Effector CD8-positive, alpha-beta T cell (primary cell): ENCODE measurements at places on chromosomes 16 and 17.

- DNase-seq, result no peak
Measured at GRCh38 chr17:3656755-3657587, 11.4 kb downstream of the TAX1BP3 start.

- no peak for DNase-seq
Measured at GRCh38 chr17:44424828-44425461, 35.5 kb upstream of the ITGA2B start.

GRCh38 chr17:77191244-77191643 is 50.5 kb downstream of the SEC14L1 start:
- no peak for DNase-seq

DNA sequence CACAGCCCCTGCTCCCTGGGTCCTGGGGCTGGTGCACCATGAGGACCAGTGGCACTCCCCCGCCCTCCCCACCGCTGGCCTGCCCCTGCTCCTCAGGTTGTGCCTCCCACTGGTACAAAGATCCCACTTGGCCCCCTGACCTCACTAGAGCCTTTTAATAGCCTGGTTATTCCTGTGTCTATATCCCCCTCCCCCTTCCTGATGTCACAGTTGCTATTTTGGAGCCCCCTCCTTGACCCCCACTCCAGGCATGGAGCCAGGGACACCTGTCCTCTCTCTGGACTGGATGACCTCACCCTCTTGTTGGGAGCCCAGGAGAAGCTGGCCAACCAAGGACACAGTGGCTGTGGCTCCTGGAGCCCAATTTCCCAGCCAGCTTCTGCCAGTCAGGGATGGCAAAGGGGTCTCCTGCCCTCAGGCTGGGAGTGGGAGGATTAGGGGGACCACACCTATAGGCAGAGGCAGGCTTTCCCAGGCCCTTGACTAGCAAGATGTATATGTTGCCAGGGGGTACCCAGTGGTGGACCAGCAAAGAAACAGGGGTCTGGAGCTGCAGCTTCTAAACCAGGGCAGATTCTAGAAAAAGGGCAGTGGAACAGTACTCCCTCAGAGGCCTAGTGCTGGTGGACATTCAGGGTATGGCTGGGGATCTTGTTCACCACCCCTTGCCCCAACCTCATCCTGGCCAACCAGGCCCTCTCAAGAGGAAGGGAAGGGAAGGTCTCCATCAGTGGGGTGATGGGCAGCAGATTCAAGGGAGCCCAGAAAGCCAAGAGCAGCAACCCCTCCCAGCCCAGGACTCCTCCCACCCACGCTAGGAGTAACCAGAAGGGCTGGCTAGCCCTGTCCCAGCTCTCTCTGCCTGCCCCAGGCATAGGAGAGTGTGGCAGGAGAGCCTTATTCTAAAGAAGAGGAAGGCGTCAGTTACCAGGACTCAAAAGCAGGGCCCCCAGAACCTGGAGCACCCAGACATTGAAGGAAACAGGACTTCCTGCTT is 10.9 kb downstream of the HDAC5 start:
- DNase-seq, result no peak

DNA sequence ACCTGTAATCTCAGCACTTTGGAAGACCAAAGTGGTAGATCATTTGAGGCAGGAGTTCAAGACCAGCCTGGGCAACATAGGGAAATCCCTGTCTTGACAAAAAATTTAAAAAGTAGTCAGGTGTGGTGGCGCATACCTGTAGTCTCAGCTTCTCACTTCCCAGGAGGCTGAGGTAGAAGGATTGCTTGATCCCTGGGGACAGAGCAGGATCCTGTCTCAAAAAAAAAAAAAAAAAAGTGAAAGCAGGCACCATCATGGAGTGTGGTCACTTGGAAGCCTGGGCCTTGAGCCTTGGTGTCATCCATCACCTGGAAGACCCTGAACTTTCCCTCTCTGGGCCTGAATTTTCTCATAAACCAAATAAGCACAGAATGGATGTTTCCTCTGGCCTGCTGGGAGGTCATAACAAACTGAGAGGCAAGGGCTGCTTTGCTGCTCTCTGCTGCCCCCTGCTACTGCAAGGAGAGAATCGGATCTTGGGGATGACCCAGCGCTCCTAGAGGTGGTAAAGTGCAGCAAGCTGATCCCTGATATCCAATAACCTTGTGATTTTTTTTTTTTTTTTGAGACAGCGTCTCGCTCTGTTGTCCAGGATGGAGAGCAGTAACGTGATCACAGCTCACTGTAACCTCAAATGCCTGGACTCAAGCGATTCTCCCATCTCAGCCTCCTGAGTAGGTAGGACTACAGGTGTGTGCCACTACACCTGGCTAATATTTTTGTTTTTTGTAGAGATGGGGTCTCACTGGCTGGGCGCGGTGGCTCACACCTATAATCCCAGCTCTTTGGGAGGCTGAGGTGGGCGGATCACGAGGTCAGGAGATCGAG is 75.9 kb upstream of the RNU2-1 start:
- DNase-seq, result no peak

GRCh38 chr17:78802459-78802858 is 20.4 kb upstream of the CYTH1 start:
- no peak for DNase-seq

- DNase-seq, result no peak
Measured at GRCh38 chr16:31128711-31129567, 6.6 kb downstream of the PRSS8 start.

- no peak for DNase-seq
Measured at GRCh38 chr17:9979463-9979995, 74.5 kb upstream of the RCVRN start.

- no peak for DNase-seq
Measured at GRCh38 chr16:10252155-10252554, 69.9 kb upstream of the GRIN2A start.

DNA sequence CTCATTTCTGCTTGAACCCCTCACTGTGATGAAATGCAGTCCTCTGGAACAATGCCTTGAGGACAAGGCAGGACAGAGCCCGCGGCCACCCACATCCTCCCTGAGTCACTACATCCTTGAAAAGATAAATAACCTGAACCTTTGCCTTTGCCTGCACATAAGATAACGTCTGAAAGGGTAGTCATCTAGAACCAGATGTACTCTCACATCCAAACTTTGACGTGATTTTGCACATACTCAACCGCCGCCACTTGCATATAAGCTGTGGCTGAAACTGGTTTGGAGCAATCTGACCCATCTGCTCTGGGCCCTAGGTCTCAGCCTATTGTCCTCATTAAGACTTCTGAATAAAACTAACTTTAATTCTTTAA is 252.1 kb downstream of the PHKB start:
- no peak for DNase-seq

DNA sequence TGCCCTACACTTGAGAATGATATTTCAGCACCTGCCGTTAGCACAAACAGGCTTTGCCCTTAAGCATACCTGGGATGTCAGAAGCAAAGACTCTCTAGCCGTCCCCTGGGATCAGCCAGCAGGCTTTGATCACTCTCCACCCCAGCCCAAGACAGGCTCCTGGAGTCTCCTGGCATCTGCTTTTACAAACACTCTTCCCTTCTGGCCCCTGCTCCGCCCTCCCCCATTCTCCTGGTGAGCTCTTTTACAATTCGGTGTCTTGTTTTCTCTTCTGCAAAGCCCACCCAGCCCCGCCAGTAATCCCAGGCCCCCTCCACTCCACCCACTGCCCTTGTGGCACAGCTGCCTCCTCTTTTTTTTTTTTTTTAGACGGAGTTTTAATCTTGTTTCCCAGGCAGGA is 50.4 kb downstream of the KATNIP start:
- DNase-seq, result no peak

DNA sequence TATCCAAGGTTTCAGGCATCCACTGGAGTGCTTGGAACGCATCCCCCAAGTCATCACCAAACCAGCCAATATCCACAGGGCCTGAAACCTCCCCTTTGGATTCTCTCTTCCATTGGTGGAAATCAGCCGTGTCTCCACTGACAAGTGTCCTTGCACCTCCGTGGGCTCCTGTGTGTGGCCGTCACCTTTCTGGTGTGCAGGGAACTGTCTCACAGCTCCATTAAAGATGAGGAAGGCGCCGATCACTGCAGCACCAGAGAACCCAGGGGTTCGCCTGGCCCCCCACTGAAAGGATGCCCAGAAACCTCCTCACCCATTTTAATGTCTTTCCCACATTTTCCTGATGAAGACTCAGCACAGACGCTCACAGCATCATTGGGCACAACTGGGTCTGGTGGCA is 17.8 kb upstream of the METRNL start:
- DNase-seq, result no peak

GRCh38 chr16:67063008-67063407 is 34.1 kb downstream of the CBFB start:
- DNase-seq, result no peak

DNA sequence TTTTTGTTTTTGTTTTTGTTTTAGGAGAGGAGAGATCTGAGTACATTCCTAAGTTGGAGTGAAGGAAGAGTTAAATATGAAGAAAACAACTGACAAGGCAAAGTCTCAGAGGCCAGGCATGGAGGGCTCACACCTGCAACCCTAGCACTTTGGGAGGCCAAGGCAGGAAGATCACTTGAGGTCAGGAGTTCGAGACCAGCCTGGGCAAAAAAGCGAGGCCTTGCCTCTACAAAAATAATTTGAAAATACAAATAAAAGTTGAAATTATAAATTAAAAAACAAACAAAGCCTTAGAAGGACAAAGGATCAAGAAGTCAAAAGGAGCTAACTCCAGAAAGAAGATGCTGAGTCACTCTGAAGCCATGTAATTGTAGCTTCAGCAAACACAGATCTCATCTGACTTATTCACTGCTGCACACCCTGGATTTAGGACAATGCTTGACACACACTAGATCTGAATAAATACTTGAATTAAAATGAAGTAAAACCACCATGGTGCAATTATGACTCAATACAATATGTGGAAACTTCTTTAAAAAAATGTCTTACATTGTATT is 9.1 kb downstream of the CEP20 start:
- no peak for DNase-seq

GRCh38 chr16:1908983-1909382 is 9.2 kb downstream of the HS3ST6 start:
- no peak for DNase-seq

DNA sequence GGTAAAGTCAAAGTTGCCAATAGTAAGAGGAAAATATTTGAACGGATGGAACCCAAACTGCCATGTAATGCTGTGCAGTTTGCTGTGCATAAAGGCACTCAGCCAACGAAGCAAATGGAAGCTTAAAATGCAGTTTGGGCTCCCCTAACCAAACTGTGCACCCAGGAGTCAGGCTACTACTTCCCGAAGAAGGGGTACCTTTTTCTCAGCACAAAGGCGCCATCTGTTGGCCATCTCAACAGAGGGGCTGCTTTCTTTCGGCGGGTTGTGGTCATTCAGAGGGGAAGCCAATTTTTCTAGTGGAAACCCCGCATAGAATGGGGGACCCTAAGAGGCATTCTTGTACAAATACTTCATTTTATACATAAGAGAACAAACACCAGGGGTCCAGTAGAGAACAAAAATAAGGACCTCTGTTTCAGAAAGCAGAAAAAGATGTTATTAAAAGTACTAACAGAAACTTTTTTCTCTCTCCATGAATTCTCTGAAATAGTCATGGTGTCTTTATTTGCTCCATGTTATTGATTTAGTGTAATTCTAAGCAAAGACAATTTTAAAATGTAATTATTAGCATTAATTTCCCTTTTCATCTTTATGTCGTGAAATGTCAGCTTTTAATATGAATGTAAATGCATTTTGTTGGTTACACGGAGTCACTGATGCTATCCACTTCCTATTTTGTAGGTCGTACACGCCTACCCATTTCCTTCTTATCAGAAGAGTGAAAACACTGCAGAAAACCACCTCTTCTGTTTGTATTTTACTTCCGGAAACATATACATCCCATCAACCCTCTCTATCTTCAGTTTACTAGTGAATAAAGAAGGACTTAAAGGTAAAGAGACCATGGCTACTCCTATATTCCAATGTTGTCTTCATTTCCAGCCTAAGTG is 453.3 kb downstream of the KCNJ2 start:
- DNase-seq, result no peak

- DNase-seq, result no peak
Measured at GRCh38 chr16:7422036-7422888, 89.6 kb downstream of the RBFOX1 start.

- DNase-seq, result no peak
Measured at GRCh38 chr17:35074711-35075707, 11.5 kb upstream of the RFFL start.

DNA sequence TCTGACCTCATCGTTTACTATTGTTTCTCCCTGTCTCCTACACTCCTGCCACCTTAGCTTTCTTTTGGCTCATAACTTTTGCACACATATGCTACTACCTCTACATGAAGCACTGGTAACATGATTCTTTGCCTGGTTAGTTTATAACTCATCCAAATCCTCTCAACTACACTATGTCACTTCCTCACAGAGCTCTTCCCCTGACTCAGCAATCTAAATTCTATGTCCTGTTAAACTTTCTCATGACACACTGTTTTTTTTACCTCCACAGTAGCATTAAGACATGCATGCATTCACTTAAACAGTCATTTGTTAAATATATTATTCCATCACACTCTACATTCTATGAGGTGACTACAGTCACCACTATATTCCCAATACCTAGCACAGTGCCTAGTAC is 19.7 kb downstream of the APPBP2 start:
- DNase-seq, result no peak

GRCh38 chr17:57677858-57678257 is 67.2 kb downstream of the CCDC182 start:
- DNase-seq, result no peak

GRCh38 chr17:40170325-40170724 is 6.9 kb upstream of the RAPGEFL1 start:
- no peak for DNase-seq

DNA sequence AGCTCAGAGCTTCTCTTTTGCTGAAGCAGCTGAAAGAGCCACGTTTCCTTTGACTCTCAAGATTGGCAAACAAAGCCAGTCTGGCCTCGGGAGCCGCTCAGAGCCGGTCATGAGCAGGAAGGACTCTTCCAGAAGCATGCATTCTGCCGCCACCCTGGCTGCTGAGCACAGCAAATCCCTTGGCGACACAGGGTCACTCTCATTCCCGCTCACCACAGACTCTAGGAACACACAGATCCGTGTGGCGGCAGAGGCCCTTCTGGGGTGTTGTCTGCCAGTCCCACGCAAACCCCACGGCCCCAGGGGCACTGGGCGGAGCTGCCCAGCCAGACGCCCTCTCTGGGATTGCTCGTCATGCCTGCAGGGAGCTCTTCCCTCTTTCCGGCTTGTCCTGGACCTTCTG is 157.0 kb downstream of the C16orf95 start:
- no peak for DNase-seq

DNA sequence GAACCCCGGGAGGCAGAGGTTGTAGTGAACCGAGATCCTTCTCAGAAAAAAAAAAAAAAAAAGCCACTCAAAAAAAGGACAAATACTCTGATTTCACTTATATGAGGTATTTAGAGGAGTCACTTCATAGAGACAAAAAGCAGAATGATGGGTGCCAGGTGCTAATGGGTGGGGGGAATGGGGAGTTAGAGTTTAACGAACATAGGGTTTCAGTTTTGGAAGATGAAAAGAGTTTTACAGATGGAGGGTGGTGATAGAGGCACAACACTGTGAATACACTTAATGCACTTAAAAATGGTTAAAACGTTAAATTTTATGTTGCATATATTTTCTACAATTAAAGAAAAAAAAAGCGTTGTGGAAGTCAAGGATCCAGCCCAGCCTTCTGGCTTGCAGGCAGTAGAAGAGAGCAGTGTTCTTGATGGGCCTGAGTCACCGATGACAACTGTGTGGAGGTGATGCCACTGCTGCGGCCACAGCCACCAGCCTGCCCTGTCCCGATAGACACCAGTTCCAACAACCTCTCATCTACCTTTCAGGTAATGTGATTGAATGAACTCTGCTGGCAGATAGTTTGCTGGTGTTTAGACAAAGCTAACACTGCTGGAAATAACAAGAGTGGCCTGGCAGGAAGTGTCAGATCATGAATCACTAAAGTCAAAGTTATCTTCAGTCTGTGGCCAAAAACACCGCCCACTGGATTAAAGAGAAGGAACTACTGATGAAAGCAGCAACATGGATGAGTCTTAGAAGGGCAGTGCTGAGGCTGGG is 49.9 kb upstream of the COX10 start:
- DNase-seq, result no peak
